ENCODE measurements at places on chromosomes 16 and 17. TPM values are rescaled to one million over a fixed set of nuclear protein-coding genes. Genes with fewer than 3 reads are reported as not detected.

The EPOP gene
- 0.26 TPM for total RNA-seq

The SHISA9 gene
- total RNA-seq = not detected

The CCDC154 gene
- total RNA-seq = 0.37 TPM

The CCL8 gene
- not detected for total RNA-seq

The SOX8 gene
- 1.4 TPM for total RNA-seq

The PROCA1 gene
- total RNA-seq = 1.1 TPM

The ITGAX gene
- total RNA-seq = 0.26 TPM

The EIF1 gene
- 112 TPM for total RNA-seq

The BAIAP3 gene
- 0.92 TPM for total RNA-seq

The CES3 gene
- 0.13 TPM for total RNA-seq

The DNAAF1 gene
- 0.06 TPM for total RNA-seq

The NPIPB8 gene
- 0.87 TPM for total RNA-seq

The TEX14 gene
- under 0.01 TPM for total RNA-seq
